Activated CD4-positive, alpha-beta T cell treated with anti-CD3 and anti-CD28 coated beads, Interleukin-2, amount 50 U/mL, for 16 hours (primary cell): ENCODE measurements at places on chromosomes 2 and 18.

DNA sequence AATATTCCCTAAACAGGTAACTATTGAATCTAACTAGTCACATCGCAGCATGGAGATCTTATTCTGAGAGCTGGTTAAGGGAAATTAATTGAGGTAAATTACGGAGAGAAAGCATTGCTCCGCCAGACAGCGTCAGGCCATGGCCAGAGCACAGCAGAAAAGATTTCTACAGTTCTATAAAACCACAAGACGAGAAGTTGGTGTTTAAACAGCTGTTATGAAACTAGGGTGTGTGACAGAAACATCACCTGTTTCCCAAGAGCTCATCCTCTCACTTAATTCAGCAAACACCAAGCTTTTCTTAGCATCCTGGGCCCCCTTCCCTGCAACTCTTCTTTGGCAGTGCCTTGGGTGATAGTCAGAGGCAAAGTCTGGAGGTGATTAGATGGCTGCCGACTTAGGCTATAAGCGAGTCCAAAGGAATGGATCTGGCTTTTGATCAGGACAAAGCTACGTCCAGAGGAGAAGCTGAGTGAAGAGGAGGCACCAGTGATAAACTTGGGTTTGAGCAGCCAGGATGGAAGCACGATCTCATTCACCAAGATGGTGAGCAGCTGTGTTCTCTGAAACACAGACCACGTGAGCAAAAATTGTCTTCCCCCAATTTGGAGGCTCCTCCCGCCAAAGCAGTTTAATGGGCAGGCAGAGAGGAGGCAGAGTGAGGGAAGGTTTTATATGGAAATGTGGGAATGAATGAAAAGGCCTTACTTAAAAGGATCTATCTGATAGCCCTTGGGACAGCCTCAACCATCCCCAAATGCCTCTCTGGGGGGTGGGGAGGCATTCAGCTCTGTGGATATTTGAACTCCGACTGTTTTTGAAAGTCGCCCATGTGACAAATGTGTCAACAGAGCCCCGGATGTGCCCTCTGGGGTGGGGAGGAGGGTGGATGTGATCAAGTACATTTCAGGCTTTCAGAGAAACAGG is 57.8 kb downstream of the PKDCC start:
- peak; percentile 87 for DNase-seq

GRCh38 chr2:127437781-127438726 is 19.8 kb downstream of the PROC start:
- DNase-seq: no peak

DNA sequence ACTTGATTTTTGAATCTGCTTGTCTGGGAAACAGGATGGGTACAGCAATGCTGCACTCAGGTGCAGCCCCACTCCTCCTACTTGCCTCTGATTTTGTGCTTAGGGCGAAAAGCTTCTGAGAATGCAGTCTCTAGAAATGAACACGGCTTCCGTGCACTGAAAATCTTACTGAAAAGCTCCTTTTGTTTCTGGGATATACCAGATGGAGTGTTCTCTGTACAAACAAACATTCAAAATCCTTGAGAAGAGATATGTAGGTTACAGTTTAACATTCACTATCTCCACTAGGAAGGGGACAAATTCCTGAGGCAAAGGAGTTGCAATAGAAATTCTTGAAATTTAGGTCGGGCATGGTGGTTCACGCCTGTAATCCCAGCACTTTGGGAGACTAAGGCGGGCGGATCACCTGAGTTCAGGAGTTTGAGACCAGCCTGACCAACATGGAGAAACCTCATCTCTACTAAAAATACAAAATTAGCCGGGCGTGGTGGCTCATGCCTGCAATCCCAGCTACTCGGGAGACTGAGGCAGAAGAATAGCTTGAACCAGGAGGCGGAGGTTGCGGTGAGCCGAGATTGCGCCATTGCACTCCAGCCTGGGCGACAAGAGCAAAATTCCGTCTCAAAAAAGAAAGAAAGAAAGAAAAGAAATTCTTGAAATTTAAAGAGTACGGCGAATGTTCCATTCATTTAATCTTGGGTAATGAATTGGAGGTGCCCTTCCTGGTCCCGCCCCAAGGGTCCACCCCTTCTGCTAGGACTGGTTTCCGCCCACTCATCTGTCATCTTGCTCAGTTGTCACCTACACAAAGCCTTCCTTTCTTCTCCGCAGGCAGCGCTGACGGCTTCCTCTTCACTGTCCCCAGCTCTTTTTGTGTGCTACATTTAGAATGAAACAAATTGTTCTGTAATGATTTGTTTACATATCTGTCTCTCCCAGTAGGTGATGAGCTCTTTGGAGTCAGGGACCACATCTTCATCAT is 92.4 kb downstream of the SOCS6 start:
- DNase-seq: no peak

- no peak for DNase-seq
These were observed 1519.9 kb downstream of the SUCLG1 start for GRCh38 chr2:82939211-82939610.

GRCh38 chr18:33135951-33136660 is 304.4 kb downstream of the CCDC178 start:
- DNase-seq: no peak

- DNase-seq: no peak
These were observed 55.8 kb downstream of the NFATC1 start for GRCh38 chr18:79451237-79452125.

DNA sequence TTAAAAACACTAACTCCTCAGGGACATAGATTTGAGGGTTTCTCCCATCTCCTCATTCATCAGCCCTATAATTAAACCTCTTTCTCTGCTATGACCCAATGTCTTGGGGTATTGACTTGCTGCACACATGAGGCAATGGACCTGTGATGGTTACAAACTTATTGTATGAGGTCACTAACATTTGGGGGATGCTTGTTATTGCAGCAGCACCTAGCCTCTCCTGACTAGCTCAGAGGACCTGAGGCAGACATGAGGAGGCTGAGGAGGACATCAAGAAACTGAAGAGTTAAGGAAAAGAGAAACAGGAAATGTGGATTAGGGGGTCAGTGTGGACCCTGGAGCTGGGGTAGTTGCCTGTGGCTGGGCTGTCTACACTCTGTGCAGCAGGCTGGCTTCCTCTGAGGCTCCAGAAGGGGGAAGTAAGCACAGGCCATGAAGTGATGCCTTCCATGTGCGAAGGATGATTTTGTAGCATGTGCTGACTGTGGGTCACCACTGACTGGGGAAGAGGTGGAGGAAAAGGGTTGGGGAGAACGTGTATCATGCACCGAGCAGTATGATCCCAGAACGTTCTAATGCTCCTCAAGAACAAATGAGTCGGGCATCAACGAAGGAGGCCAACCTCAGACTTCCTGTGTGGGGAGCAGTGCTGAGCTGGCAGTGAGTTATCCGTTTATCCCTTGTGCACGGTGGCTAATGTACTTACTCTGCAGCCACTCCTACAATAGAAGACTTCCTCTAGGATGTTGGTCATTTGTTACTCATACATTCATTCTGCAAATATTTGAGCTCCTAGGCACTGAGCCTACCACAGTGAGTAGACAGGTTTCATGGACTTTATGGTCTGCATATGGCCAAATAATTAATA is 42.1 kb upstream of the RFX8 start:
- peak; percentile 60 for DNase-seq

DNA sequence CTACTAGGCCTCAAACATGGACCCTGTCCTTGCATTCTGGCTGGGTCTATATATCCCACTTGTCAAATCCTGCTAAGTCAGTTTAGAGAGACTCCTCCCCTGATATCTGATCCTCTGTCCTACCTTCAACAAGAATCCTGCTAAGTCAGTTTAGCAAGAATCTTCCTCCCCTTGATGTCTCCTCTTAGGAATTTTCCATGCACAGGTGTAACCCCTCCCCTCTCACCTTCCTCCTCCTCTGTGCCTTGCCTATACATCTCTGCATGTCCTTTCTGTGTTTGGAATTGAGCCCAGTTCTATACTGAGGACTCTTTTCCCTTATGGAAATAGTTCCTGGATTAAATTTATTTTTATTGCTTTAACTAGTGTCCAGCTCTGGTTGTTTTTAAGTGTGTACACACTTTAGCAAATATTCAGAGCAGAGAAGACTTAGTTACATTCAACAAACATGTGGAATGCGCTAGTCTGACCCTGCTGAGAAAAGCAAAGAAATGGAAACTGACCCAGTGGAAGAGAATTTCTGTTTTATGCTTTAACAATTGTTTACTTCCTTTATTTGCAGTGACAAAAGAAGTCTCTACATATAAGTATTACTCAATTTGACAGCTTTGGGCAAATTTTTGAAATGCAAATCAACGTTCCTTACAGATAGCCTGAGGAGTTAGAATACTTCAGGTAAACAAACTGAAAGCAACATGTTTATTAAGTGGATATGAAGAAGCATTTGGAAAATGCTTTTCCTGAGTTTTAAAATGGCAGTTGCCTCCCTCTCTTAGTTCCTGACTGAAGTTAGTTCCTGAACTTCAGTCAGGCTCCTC is 80.6 kb downstream of the RIT2 start:
- no peak for DNase-seq

GRCh38 chr2:172147944-172148650 is 45.4 kb upstream of the DLX2 start:
- no peak for DNase-seq

DNA sequence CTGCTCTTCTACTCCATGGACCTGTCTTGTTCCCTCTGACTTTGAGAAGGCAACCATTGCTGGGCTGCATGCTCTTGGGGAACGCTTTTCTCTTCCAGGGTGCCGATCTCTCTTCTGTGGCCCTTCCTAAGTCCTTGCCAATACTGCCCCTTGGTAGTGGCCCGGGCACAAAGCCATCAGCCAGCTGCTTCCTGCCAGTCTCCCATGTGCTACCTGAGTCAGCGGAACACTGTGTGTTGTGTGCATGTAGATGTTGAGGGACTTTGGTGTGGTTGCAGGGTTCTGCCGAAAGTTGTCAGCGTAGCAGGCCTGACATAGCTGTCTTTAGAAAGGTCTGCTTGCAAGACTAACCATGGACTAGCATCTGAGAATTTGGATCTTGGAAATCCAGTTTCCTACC is 35.4 kb downstream of the MGAT5 start:
- peak; percentile 26 for DNase-seq

DNA sequence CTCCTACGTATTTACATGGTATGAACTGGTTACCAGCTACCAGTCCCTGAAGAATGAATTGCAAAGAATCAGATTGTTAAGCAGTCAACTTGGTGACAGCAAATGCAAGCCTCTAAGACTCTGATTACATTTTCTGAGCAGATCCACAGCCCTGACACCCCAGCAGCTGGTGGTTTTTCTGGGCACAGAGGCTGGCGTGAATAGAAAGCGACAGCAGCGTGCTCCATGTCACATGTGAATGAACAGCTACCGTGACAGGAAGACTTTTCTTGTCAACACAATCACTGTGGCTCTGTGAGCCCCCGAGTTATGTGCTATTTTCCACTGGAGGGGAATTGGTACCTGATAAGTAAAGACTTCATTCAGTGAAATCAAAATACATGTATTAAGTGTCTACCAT is 93.2 kb upstream of the CBLN2 start:
- DNase-seq: no peak

GRCh38 chr18:7562491-7562890 is 4.6 kb upstream of the PTPRM start:
- no peak for DNase-seq

DNA sequence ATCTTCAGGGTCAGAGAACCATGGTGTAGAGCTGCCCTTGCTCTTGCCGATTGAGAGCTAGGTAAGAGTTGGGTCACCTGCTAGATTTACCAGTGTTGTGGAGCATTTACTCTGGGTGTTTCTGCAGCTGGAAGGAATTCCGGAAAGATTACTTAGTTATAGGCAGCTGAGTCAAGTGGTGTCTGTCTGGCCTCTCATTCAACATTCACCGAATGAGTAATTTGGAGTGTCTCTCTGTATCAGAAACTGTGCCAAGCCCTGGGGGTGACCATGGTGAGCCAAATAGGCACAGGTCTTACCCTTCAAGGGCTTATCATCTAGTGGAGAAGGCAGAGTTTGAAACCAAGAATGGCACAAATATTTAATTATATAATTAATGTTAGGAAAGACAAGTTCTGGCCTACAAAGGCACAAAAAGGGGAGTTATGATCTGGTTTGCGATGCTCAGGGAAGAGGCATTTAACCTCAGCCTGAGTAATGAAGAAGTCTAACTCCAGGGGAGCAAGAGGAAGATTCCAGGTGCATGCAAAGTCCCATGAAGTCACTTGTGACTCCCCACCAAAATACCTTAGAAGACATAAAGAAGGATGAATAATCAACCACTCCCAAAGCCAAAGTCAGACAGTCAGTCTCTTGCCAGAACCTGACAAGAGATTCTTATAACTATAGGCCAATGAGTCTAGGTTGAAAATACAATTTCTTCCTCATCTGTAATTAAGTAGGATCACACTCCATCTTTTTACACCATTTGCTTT is 12.5 kb downstream of the SETBP1 start:
- no peak for DNase-seq

DNA sequence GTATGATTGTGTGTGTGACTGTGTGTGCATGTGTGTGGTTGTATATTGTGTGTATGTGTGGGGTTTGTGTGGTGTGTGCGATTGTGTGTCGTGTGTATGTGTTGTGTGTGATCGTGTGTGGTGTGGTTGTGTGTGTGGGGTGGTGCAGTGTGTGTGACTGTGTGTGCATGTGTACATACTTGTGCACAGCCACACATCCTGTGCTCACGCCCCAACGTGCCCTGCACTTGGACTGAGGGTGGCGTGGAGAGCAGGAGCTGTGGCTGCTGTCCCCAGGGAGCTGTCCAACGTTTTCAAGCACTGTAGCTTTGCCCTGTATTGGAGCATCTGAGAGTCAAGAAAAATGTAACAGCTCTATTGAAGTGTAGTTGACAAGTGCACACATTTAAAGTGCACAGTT is 243.2 kb upstream of the HDAC4 start:
- DNase-seq: no peak

- no peak for DNase-seq
These were observed 26.2 kb upstream of the RND3 start for GRCh38 chr2:150513647-150514046.

DNA sequence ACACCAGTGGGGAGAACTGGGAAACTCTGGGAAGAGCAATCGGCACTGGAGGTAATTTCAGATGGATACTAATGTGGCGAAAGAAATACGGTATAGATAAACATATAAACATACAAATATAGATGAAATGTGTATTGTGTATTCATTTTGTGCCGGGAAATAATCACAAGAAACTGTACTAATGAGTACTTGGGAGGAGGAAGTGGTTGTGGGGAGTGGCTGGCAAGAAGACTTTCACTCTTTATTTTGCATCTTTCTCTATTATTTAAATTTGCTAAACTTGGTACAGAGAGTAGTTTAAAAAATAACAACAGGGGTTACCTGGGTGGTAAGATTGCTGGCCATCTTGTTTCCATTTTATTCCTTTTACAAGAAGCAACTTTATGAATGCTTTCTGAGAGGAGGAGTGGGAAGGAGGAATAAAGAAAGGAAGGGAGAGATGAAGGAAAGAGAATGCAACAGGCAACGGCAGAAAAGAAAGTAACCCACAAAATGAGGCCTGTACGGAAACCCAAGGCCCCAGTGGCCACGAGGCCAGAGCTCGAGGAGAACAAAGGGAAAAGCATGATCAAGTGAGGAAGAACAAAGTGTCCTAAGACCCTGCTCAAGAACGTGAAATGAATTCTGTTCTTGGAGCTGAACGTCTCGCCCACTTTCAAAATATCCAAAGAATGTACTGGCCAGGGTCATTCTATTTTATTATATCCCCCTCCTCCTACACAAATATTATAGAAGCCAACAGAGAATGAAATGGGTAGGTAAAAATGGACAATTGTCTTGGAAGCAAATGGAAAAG is 45.2 kb downstream of the FAM178B start:
- DNase-seq: no peak
